ENCODE measurements at places on chromosomes 11 and 22.

DNA sequence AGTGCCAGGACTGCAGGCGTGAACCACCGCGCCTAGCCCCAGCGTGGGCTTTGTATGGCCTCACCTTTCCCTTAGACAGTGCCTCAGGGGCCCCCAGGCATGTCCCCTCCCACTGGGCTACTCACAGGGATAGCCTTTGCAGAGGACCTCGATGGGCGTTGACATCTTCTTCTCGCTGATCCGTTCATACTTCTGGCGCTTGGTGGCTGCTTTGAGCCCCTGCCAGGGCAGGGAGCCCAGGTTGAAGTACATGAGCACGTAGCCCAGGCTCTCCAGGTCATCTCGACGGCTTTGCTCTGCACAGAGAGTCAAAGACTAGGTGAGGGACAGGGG, 17.5 kb downstream of the CSNK1E start:
- DNase-seq: no peak

DNA sequence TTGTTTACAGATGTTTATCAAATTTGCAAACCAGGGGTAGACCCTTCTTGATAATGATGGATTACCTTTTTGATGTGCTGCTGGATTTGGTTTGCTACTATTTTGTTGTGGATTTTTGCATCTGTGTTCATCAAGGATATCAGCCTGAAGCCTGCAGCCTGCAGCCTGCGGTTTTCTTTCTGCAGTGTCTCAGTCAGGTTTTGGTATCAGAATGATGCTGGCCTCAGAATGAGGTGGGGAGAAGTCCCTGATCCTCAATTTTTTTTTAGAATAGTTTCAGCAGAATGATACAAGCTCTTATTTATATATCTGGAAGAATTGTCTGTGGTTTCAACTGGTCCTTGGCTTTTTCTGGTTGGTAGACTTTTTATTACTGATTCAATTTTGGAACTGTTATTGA, 19.7 kb upstream of the RAB38 start:
- no peak for DNase-seq

DNA sequence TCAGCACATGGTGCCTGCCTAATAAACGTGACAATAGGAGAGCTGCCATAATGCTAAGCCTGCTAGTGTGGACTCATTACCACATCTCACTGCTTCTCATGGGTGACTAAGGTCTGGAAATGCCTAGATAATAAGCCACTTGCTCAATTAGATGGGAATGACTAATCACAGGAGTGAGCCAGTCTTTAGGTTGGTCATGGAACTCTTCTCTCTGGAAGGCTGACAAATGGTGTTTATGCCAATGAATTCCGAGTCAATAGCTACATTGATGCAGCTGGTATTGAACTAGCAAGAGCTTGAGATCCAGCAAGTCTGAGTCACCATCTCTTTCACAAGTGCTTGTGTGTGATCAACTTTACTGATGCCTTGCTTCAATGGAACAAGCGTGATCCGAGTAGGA, 334.9 kb downstream of the OPCML start:
- DNase-seq: no peak

- no peak for DNase-seq
Measured at GRCh38 chr11:44752713-44753112, 26.0 kb downstream of the TSPAN18 start.

DNA sequence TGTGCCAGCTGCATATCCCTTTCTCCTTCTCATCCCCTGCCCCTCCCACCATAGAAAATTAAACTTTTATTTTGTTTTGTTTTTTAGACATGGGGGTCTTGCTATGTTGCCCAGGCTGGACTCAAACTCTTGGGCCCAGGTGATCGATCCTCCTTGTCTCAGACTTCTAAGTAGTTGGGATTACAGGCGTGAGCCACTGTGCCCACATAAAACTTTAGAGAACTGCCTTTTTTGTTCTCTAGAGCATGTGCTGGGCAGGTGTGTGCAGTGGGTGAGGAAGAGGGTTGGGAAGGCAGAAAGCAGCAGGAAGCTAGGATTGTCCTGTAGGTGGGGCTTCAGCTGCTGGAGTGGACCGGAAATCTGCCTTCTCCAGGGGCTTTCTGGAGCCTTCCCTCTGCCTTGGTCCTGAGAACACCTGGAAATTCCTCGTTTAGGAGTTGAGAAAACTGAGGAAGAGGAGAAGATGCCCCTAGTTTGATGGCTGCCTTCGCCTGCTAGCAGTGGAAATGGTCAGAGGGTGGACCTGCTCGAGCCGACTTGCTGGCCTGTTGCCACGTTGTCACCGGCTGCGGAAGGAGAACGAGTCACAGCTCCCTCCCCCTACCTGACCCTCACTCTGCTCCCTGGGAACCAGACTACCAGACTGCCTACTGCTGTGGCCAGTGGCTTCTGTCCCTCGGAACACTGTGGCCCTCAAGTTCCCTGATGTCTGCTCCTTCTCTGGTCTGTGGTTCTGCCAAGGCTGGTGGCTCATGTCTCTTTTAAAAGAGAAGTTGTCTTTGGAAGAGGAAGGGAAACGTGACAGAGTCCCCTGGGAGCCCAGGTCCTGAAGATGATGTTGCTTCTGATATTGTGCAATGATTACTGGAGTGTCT, 4.0 kb downstream of the ST14 start:
- DNase-seq: no peak

DNA sequence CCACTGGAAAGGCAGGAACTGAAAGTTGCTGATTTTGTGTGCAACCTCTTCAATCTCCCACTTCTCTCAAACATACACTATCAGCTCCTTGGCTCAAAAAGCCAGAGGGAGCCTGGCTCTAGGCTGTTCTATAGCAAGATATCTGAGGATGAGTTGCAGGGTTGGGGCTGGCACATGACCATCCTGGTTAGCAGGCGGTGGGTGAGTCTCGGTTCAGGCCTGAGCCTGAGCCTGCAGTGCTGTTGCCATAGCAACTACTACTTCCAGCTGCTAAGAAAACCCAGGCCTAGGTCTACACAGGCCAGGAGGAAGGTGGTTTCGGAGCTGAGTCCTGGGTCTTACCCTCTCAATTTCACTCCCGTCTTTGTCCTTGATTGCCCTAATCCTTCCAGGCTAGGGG, 39.0 kb downstream of the CWC15 start:
- DNase-seq: no peak

DNA sequence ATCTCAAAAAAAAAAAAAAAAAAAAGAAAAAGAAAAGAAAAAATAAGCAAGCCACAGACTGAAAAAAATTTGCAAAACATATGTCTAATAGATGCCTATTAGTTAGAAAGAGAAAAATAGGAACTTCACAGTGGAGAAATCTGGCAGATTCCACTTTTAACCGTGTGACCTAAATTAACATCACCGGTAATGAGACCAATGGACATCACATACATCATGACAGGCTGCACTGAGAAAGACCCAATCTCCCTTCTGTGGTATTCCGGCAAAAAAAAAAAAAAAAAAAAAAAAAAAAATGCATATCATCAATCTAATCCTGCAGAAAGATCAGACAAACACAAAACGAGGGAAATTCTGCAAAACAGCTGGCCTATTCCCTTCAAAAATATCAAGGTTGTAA, 46.7 kb upstream of the CECR2 start:
- DNase-seq: no peak

DNA sequence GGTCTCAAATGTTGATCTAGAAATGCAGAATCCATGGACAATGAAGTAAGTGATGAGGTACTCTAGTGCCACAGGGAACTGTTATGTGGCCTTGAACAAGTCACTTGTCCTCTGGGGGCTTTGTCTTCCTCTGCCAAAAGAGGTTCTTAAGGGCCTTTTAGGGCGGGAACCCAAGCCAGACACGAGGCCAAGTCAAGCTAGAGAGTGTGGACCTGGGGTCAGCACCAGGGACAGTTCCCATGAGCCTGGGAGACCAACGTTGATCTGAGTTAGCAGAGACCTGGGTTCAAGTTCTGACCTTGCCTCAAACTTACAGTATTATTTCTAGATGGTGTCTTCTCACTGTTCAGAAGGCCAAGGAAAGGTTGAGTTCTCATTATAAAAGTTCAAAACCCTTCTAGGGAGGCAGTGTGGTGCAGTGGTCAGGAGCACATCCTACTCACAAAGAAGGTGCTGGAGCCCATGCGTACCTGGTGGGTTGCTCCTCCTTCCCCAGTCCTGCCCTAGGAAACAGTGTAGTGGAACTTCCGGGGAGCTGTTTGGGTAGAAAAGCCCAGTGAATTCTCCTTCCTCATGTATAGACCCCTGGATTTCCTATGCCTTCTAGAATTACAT, 121.5 kb downstream of the CHST1 start:
- DNase-seq: no peak

DNA sequence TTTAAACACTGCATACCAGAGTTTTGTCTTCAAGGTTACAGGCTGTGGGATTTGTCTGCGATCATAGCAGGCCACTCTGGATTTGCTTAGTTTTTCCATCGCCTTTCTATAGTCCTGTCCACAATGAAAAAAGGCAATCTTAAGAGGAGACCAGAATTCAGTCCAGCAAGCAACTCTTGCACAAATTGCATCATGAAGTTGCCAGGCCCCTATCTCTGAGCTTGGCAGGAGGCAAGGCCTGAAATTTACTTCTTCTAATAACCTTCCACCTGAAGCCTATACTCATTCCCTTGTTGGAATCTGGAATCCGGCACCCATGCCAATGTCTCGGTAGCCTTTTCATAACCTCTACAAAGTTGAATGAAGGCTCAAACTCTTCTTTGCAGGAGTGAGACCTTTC, 100.1 kb downstream of the NAV2 start:
- DNase-seq: no peak

DNA sequence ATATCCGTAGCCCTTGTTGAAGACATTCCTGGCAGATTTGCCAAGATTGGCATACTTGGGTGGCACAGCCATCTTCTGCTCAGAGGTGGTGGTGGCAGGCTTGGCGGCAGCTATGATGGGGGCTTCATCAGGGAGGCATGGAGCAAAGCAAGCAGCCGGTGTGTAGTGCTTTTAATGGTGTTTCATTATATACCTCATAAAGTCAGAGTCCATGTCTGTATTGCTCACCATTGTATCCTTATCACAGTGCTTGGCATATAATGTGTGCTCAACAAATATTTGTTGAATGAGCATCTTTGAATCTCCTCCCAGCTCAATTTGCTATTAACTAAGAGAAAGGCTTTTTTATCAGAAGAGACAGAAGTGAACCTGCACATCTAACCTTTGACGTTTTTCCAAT, 7.8 kb upstream of the DNHD1 start:
- DNase-seq: no peak

DNA sequence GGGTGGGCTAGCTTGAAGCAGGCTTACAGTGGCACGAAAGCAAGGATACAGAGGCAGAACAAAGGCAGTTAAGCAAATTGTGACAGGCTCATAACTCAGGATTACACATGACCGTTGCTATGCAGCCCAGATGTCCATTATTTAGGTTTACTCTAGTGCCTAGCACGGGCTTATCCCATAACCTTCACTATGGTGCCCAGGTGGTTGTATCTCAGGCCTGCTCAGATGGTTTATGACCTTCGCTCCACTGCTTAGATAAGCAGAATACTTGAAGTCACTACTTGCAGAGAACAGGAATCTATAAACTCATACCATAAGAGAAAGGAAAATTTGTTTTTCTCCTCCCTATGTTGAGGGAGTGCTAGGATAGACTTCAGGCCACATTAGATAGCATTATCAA, 9.0 kb downstream of the OR6M1 start:
- DNase-seq: no peak

GRCh38 chr11:18772211-18772610, 19.4 kb downstream of the PTPN5 start:
- DNase-seq: no peak

DNA sequence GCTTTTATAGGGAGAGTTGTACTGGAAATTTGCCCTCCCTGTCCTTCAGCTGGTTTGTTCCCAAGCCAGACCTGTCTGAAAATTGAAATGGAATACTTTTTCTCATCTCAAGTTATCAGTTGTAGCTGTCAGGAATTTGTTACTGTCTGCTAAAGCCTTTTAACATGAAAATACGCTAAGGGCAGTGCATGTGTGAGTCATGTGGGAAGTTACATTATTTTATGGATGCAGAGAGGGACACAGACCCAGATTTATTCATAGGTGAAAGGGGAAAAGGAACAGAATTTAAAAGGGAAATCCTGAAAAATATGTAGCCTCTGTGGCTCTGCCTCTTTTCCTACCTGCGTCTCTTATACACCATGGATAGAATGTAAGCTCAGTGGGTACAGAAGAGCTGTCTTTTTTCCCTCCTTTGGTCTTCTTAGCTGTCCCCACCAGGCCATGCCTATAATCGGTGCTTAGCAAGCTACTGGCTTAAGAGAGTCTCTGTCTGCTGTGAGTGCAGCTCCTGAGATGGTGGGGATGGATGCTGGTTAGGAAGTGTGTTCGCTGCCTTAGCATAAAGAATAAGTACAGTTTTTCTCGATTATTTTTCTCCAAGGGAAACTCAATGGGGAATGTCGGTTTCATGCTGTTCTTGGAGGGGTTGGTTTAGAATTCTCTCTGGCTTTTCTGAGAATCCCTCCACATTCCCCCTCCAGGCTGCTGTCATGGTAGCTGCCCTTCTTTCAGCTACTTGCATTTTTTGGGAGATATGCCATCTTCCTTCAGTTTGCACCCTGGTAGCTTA, 166.8 kb downstream of the TEAD1 start:
- DNase-seq: no peak

DNA sequence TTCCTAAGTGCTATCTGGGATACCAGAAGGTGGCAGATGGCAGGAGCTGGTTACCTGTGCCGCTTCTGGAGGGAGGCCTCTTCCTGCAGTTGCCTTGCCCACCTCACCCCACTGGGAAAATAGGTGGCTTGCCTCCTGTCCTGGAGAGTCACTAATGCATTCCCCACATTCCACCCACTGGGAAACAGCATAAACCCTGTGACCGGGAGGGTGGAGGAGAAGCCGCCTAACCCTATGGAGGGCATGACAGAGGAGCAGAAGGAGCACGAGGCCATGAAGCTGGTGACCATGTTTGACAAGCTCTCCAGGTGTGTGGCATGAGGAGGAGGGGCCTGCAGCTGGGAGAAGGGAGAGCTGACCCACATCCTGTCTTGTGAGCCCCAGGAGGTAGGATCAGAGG, 5.6 kb downstream of the RIC8A start:
- DNase-seq: no peak

- no peak for DNase-seq
Measured at GRCh38 chr11:86205421-86206336, 38.9 kb upstream of the EED start.

GRCh38 chr11:15577519-15577918, 462.8 kb downstream of the INSC start:
- no peak for DNase-seq

GRCh38 chr22:50274311-50274710, 4.1 kb upstream of the MAPK11 start:
- DNase-seq: no peak

- DNase-seq: no peak
Measured at GRCh38 chr22:22691055-22691454, 46.6 kb downstream of the GGTLC2 start.

All from activated CD8-positive, alpha-beta memory T cell treated with anti-CD3 and anti-CD28 coated beads for 48 hours (primary cell).